ENCODE measurements at places on chromosomes 13 and 19. TPM values are rescaled to one million over a fixed set of nuclear protein-coding genes. Genes with fewer than 3 reads are reported as not detected.
A peak's percentile ranks its signal among the peaks of the same experiment; 100 is the strongest.

DNA sequence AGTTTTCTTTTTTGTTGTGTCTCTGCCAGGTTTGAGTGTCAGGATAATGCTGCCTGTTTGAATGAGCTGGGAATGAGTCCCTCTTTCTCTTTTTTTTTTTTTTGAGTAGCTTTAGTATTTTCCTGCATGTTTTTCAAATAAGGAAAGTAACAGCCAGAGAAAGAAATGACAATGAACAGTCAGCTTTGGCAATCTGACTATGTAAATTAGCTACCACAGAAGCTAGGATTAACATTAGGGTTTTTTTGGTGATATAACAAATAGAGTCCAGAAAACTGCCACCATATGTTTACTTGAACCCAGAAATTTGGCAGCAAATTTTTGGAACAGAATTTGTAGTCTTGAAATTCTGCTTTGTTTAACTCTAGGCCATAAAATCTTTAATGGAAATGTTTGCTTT, 50.5 kb downstream of the SGCG start:
- DNase-seq: no peak
- H3K27ac ChIP-seq: no peak overlapping the region
- no peak overlapping the region for H3K4me3 ChIP-seq
- H3K36me3 ChIP-seq: no peaks in the 10 kb centered on the region
- peaks cover 11% of the 10 kb centered on the region for H3K27me3 ChIP-seq

GRCh38 chr19:17323964-17324332, 10.7 kb downstream of the ANO8 start:
- H3K4me1 ChIP-seq: peaks cover 15% of the 10 kb centered on the region
- H3K4me3 ChIP-seq: no peak overlapping the region
- H3K27ac ChIP-seq: no peak overlapping the region
- H3K27me3 ChIP-seq: no peaks in the 10 kb centered on the region

- H3K4me3 ChIP-seq: no peak overlapping the region
- no peak for DNase-seq
- H3K27me3 ChIP-seq: no peaks in the 10 kb centered on the region
- H3K4me1 ChIP-seq: peaks cover 9% of the 10 kb centered on the region
- peak overlapping the region; percentile 74 for H3K27ac ChIP-seq
Measured at GRCh38 chr19:48656840-48657474, 11.0 kb upstream of the CA11 start.

GRCh38 chr19:7216373-7216902, 77.8 kb downstream of the INSR start:
- no peaks in the 10 kb centered on the region for H3K36me3 ChIP-seq
- DNase-seq: no peak
- H3K27ac ChIP-seq: no peak overlapping the region
- no peaks in the 10 kb centered on the region for H3K27me3 ChIP-seq
- H3K4me3 ChIP-seq: no peak overlapping the region
- H3K4me1 ChIP-seq: no peaks in the 10 kb centered on the region

- H3K4me3 ChIP-seq: no peak overlapping the region
- DNase-seq: no peak
- H3K27ac ChIP-seq: no peak overlapping the region
- H3K27me3 ChIP-seq: no peaks in the 10 kb centered on the region
- no peaks in the 10 kb centered on the region for H3K36me3 ChIP-seq
- no peaks in the 10 kb centered on the region for H3K4me1 ChIP-seq
Measured at GRCh38 chr13:91710733-91711132, 312.3 kb downstream of the GPC5 start.

DNA sequence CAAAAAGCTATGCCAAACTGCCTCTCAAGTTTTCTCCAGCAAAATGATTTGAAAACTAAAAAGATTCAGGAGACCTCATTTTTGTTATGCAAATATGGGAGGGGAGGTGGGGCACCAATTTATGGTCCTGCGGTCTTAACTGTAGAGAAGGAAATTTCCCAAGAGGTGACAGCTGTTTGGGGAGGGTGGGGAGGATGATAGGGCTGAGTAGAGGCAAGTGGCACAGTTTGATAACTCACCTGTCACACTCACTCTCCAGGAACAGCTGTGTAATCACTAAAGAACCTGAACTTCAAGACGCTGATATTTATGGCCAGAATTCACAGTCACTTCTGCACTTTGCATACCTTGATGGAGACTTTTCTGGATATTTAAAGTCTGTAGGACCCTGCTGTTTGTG, 232.9 kb upstream of the STARD13 start:
- H3K36me3 ChIP-seq: no peaks in the 10 kb centered on the region
- no peak overlapping the region for H3K27ac ChIP-seq
- no peak overlapping the region for H3K4me3 ChIP-seq
- H3K27me3 ChIP-seq: no peaks in the 10 kb centered on the region
- no peaks in the 10 kb centered on the region for H3K4me1 ChIP-seq
- DNase-seq: no peak

DNA sequence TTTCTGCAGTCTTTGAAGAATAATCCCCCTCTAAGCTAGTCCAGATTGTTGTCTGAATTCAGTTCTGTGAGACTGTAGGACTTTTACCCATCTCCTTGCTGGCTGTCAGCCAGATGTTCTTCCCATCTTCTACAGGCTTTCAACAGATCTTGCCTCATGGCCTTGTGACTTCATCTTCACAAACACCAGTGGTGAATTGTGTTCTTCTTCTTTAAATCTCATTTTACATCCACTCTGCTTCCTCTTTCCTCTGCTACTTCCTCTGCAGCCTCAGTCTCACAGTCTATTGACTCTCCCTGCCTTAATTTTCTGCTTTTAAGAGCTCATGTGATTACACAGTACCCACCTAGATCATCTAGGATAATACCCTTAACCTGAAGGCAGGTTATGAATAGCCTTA, 859.0 kb upstream of the SLITRK1 start:
- H3K36me3 ChIP-seq: no peaks in the 10 kb centered on the region
- H3K27ac ChIP-seq: no peak overlapping the region
- DNase-seq: no peak
- H3K4me3 ChIP-seq: no peak overlapping the region

DNA sequence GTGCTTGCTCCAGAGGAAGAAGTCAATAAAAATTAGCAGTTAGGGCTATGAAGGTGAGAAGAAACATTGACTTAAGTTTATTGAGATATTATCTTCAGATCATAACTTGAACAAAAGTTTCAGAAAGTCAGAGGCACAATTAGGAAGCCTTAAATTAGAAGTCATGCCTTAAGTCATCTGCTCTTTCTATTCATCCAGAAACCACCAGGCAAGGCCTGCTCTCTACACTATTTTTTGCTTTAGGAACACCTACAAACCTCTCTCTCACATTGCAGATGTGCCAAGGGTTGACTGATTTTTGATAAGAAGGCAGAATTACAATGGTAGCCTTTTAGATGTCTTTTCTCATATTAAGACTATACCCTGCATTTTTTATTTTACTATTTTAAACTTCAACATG, 268.7 kb downstream of the SPRY2 start:
- DNase-seq: no peak
- H3K4me1 ChIP-seq: no peaks in the 10 kb centered on the region
- no peak overlapping the region for H3K4me3 ChIP-seq
- peaks cover 6% of the 10 kb centered on the region for H3K27me3 ChIP-seq
- H3K36me3 ChIP-seq: no peaks in the 10 kb centered on the region

DNA sequence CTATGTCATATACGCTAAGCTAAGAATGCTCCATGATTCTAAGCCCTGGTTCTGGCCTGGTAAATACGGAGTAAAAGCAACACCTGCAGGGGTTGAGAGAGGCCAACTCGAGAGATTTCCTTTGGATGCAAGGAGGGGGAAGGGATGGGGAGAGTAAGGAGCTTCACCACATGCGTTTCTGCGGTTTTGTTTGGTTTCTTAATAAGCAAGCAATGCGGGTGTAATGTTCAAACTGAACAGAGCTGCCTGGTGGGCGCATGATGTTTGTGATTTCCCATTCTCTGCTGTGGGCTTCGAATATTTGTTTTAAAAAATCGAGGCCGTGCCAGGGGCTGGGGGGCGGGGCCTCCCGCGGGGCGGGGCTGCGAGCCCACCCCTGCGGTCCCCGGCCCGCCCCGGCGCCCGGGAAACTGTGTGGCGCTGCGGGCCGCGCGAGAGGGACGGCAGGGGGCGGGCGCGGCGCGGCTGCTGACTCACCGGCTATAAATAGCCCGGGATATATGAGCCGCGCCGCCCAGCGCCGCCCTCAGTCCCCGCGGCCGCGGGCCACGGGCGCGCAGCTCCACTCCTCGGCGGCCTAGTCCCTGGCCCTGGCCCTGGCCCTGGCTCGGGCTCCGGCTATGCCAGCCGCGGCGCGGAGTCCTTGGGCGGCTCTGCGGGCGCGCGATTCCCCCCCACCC, 5.1 kb downstream of the BBC3 start:
- no peaks in the 10 kb centered on the region for H3K27me3 ChIP-seq
- peaks cover 21% of the 10 kb centered on the region for H3K4me1 ChIP-seq
- H3K27ac ChIP-seq: peak overlapping the region; percentile 6
- H3K4me3 ChIP-seq: peak overlapping the region; percentile 86
- H3K36me3 ChIP-seq: peaks cover 12% of the 10 kb centered on the region
- DNase-seq: peak; percentile 86

- H3K4me1 ChIP-seq: no peaks in the 10 kb centered on the region
- no peak overlapping the region for H3K4me3 ChIP-seq
- no peaks in the 10 kb centered on the region for H3K27me3 ChIP-seq
- no peak overlapping the region for H3K27ac ChIP-seq
- DNase-seq: no peak
- H3K36me3 ChIP-seq: no peaks in the 10 kb centered on the region
Measured at GRCh38 chr13:58080806-58081205, 449.3 kb downstream of the PCDH17 start.

GRCh38 chr13:97136418-97136817, 85.7 kb upstream of the MBNL2 start:
- no peak overlapping the region for H3K27ac ChIP-seq
- no peak for DNase-seq

DNA sequence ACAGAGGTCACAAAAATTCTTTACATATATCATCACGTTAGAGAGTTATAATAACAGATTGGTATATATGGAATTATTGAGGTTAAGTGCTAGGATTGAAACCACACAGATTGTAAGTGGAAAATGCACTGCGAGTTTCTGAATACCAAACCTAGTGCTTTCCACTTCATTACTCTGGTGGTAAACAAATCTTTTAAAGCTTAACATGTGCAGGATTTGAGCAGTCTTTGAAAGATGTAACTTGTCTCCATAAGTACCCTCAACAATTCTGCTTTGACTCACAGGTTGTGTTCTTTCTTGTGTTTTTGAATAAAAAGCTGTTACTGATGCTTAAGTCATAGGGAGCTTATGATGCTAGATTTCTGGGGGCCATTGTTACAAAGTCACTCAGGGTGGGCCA, 314.7 kb upstream of the DACH1 start:
- no peak for DNase-seq
- H3K4me3 ChIP-seq: no peak overlapping the region
- no peak overlapping the region for H3K27ac ChIP-seq
- no peaks in the 10 kb centered on the region for H3K27me3 ChIP-seq
- no peaks in the 10 kb centered on the region for H3K4me1 ChIP-seq
- no peaks in the 10 kb centered on the region for H3K36me3 ChIP-seq

Gene NLRP9
- not detected for total RNA-seq

Gene LRRC63
- 0.62 TPM for total RNA-seq

Gene NLRP5
- total RNA-seq: not detected

Gene OR7A5
- not detected for total RNA-seq

Gene DMKN
- 2.6 TPM for total RNA-seq

Gene PLK5
- not detected for total RNA-seq

Gene CLIP3
- total RNA-seq: 1.7 TPM

Gene FXYD3
- not detected for total RNA-seq

Gene CEACAM4
- total RNA-seq: not detected

Gene ZNF534
- not detected for total RNA-seq

Data from naive thymus-derived CD8-positive, alpha-beta T cell (primary cell).